ENCODE measurements at places on chromosomes 12 and 14.

- peak; percentile 66 for DNase-seq
Observed at GRCh38 chr12:104669851-104670337, 213.1 kb downstream of the CHST11 start.

GRCh38 chr14:80266930-80267329 lies 55.6 kb upstream of the DIO2 start:
- DNase-seq = no peak

DNA sequence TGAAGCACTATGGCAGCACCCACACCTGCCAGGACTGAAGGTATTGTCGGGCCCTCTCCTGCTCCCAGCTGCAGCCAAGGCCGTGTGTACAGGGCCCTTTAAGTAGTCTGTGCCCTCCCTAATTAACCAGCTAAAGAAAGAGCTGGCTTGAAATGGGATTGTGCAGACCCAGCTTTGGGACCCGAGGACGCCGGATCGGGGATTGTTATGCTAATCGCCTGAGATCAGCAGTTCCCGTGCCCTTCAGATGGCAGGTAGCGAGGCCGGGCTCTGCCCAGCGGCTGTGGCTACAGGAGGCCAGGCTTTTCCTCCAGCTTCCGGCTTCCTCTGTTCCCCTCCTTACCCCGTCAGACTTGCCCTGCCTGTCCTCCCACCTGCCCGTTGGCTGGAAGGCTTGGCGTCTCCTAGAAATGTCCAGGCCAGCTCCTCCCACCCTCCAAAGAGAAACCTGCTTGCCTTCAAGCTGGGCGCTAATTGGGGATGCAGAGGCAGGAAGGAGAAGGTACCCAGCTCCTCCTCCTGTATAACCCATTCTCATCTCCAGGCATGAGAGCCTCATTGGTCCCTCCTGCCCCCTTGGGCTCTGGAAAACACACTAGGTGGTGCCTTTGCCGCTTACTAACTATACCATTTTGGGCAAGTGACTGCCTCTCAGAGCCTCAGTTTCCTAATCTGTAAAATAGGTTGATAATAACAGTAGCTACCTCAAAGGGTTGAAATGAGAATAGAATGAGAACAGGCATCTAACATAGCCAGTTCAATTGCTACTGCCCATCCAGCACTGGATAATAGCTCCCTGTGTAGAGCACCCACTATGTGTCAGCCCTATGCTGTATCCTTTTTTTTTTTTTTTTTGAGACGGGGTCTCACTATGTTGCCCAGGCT lies 25.8 kb upstream of the MSI1 start:
- no peak for DNase-seq

DNA sequence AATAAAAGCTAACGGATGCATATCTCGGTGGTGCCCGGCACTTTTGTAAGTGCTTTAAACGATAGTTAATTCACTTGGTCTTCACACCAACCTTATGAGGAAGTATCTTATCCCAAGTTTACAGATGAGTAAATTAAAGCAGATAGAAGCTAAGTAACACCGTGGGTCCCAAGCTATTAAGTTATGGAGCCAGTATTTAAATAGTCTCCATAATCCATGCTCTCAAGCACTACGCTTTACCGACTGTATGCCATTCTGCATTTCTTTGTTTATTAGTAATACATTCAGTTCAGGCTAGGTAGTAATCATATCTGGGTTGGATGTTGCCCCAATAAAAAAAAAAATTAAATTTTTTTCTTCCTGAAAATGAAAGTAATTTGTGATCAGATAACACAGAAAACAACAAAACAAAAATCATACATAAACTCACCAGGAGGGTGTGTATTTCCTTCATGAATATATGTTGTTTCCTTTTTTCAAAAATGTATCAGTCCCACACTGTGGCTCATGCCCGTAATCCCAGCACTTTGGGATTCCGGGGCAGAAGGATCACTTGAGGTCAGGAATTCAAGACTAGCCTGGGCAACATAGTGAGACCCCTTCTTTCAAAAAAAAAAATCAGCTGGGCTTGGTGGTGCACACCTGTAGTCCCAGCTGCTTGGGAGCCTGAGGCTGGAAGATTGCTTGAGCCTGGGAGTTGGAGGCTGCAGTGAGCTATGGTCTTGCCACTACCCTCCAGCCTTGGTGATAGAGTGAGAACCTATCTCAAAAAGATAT lies 1.4 kb upstream of the M6PR start:
- no peak for DNase-seq

- no peak for DNase-seq
Observed at GRCh38 chr12:15540005-15540404, 217.7 kb downstream of the PTPRO start.

DNA sequence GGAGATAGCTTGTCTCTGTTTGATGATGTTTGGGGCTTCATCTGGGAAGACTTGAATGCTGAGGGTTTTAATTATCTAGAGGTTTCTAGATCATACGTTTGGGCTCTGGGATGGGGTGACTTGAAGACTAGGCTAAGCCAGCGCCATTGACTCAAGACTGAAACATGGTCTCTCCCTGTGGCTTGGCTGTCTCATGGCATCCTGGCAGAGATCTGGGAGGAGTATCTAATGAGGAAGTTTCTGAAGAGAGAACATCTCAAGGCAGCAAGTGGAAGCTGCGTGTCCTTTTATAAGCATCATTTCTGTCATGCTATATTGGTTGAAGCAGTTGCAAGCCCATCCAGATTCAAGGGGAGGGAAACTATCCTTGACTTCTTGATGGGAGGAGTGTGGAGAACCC lies 104.8 kb downstream of the UNC79 start:
- DNase-seq = no peak
